ENCODE measurements at places on chromosomes 4 and X.

GRCh38 chrX:133676344-133677122, 261.2 kb upstream of the GPC4 start:
- no peak for DNase-seq

GRCh38 chr4:147050356-147050765, 104.7 kb upstream of the TTC29 start:
- no peak for DNase-seq

DNA sequence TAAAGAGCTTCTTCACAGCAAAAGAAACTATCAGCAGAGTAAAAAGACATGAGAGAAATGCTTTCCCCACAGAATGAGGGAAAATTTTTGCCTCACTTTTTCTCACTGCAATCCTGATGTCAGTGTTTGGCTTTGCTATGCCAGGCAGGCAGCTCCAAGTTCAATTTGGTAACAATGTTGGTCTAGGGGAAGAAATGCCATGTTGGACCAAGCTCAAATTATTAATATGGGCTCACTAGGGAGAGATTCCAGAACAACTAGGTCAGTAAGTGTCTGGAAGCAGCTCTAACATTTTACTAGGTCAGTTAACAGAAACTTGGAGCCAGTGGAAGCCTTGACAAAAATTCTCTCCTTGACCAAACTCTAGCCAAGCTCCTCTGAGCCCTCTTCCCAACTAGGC, 95.4 kb downstream of the NAF1 start:
- DNase-seq, result no peak

- DNase-seq, result peak; percentile 28
These were observed 6.4 kb downstream of the PPEF2 start for GRCh38 chr4:75895744-75896314.
